Activated CD8-positive, alpha-beta memory T cell treated with anti-CD3 and anti-CD28 coated beads for 4 hours (primary cell): ENCODE measurements at places on chromosomes 7 and 10.

DNA sequence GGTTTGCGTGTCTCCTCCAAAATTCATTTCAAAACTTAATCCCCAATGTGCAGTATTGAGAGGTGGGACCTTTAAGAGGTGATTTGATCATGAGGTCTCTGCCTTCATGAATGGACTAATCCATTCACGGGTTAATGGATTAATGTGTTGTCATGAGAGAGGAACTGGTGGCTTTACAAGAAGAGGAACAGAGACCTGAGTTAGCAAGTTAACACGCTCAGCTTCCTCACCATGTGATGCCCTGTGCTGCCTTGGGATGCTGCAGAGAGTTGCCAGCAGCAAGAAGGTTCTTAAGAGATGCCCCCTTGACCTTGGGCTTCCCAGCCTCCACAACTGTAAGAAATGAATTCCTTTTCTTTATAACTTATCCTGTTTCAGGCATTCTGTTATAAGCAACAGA, 3.7 kb upstream of the TCTN3 start:
- DNase-seq = no peak

DNA sequence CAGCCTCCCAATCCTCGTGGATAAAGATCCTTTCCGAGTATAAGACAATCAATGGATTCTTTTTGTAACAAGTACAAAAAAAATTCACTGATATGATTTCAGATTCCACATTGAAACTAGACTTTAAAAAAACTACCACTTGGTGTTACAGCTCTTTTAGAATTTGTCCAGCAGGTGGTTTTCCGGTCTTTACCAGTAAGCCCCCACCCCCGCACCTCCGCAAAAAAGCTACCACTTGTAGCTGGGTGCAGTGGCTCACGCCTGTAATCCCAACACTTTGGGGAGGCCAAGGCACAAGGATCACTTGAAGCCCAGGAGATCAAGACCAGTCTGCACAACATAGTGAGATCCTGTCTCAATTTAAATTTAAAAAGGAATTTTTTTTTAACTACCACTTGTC, 19.8 kb downstream of the IGF2BP3 start:
- no peak for DNase-seq

GRCh38 chr10:35329520-35329919, 6.8 kb upstream of the CCNY start:
- no peak for DNase-seq

GRCh38 chr7:92797693-92798092, 38.7 kb downstream of the CDK6 start:
- DNase-seq = no peak

DNA sequence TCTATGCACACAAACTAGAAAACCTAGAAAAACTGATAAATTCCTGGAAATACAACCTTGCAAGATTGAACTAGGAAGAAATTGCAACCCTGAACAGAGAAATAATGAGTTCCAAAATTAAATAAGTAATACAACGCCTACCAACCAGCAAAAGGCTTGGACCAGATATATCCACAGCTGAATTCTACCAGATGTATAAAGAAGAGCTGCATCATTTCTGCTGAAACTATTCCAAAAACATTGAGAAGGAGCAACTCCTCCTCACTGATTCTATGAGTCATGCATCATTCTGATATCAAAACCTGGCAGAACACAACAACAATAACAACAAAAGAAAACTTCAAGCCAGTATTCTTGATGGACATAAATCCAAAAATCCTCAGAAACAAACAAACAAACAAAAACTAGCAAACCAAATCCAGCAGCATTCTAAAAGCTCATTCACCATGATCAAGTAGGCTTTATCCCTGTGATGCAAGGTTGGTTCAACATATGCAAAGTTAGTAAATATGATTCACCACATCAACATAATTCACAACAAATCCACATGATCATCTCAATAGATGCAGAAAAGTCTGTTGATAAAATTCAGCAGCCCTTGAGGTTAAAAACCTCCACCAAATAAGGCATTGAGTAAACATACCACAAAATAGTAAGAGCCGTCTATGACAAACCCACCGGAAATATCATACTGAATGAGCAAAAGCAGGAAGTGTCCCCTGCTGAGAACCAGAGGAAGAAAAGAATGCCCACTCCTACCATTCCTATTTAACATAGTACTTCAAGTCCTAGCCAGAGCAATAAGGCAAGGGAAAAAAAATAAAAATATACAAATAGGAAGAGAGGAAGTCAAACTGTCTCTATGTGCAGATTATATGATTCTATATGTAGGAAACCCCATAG, 98.2 kb downstream of the PCDH15 start:
- DNase-seq = no peak

DNA sequence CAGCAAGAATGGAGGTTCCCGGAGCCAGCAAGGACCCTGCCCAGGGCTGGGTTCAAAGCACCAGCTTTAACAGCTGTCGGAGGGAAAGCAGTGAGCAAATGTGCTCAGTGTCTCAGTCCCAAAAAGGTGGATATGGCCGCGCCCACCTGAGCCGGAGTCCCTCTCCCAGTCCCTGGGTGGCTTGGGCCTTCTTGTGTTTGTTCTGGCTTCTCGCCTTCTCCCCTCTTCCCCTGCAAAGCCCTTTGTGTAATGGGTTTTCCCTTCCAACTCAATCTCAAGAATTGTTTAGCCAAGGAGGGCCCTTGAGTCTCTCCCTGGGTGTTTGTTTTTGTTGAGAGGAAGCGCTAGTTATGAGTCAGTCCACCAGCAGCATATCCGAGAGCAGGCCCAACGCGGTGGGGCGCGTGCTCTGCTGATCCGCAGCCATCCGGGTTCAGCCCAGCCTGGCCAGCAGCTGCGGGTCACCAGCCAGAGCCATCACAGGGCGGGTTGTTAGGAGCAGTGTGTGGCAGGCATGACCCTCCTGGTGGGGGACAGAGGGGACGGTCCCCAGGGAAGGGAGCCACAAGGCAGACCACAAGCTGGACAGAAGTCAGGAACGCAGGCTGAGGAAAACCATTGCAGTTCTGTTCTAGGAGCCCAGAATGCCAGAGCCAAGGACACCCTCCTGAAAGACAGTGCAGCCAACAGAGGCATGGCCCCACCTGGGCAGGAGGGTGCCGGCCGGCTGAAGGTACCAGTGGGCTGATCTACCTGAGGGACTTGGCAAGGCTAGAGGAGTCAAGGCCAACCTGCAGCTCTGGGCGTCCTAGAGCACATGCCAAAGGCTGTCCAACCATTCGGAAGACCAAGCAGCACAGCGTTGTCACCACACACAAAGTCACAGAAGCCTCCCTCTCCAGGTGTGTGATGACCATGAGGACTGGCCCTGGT, 21.3 kb downstream of the CALML3 start:
- no peak for DNase-seq

DNA sequence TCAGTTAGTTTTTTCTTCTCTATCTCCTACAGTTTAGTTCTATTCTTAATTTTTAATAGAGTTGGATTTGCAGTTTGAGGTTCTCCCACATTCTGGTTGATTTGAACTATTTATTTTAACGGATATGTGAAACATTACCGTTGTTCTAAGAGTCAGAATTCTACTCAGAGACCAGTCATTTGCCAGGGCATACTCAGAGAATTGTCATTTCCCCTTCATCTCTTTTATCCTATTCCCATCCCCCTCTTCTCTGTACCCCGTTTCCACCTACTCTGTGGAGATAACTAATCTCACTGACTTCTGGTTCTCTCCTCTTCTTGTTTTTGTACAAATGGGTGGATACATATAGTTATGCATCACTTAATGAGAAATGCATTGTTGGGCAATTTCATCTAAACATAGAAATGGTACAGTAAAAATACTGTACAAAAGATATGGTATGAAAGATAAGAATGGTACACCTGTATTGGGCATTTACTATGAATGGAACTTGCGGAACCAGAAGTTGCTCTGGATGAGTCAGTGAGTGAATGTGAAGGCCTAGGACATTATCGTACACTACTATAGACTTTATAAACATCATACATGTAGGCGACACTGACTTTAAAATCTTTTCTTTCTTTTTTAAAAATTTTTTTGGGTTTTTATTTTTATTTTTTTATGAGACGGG, 53.1 kb downstream of the INPP5F start:
- no peak for DNase-seq

- no peak for DNase-seq
Measured at GRCh38 chr10:127463548-127463947, 85.6 kb upstream of the NPS start.

DNA sequence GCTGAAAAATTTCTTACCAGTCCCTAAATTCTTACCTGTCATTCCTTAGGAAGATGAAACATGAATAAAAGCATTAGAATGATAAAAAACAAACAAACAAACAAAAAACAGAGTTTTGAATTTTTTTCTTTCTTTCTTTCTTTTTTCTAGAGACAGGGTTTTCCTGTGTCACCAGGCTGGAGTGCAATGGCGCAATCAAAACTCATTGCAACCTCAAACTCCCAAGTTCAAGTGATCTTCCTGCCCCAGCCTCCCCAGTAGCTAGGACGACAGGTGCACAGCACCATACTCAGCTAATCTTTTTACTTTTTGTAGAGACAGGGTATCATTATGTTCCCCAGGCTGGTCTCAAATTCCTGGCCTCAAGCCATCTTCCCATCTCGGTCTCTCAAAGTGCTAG, 26.5 kb downstream of the NT5C2 start:
- DNase-seq = no peak

DNA sequence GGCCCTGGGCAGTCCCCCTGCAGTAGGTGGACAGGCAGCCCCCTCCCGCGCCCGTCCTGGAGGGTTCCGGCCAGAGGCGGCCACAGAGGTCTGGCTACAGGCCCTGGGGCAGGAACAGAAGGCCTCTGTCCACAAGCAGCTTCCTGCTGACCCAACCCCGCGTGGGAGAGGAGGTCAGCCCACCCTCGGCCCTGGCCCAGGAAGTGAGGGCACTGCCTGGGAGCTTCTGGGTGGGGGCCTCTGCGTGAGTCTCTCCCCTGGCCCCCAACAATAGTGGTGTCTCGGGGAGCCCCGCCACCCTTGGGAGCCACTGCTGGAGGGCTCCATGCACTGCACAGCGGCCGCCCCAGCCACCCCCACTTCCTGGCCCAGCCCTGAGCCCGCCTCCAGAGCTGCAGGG, 4.7 kb downstream of the MICALL2 start:
- no peak for DNase-seq

DNA sequence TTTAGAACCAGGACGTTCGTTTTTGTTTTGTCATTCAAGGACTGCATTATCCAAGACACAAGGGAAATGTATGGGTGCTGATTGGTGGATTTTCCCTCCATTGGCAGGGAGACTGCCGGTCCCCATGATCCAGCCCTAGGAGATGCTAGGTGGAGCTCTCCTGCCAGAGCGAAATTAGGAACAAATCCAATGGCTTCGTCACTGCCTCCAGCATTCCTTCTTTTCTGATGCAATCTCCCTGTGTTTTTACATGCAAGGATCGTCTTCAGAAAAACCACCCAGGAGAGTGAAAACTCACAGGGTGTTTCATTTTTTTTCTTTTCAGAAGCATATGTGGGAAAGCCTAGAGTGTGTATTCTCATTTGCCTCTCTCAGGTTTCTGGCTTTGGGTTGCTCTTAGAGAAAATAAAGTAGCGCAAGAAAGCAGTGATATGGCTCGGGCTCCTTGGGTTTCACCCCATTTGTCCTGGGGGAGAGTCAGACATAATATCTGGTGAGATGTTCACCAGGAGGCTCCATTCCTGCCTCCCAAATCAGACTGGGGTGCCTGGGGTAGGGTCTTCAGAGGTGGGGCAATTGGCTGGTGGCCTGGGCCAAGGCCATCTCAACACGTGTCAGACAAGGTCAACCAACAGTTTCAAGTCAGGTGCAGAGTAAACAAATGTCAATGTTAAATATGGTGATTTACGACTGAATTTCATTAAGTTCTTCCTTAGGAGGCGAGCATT, 450.9 kb upstream of the MKI67 start:
- DNase-seq = no peak

DNA sequence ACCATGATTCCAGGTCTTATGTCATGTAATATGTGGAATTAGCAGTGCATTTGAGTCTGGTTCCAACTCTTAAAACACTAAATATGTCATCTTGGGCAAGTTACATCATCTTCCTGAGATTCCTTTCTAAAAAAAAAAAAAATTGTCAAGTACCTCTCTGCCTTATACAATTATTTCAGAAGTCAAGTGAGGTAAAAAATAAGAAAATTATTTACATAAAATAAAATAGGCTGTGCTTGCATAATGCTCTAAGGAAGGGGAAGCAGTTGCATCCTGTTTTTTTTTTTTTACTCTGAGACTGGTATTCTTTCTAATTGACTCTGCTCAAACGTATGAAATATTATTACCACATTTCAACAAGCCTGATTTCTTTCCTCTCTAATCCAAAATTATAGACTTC, 55.1 kb upstream of the SEMA3A start:
- no peak for DNase-seq

GRCh38 chr7:136523571-136523970, 344.9 kb upstream of the CHRM2 start:
- DNase-seq = no peak
